ENCODE measurements at places on chromosomes 3 and 15. TPM values are rescaled to one million over a fixed set of nuclear protein-coding genes. Genes with fewer than 3 reads are reported as not detected.

GRCh38 chr3:125194849-125195601 is 17.5 kb downstream of the SLC12A8 start:
- peak; percentile 75 for DNase-seq

DNA sequence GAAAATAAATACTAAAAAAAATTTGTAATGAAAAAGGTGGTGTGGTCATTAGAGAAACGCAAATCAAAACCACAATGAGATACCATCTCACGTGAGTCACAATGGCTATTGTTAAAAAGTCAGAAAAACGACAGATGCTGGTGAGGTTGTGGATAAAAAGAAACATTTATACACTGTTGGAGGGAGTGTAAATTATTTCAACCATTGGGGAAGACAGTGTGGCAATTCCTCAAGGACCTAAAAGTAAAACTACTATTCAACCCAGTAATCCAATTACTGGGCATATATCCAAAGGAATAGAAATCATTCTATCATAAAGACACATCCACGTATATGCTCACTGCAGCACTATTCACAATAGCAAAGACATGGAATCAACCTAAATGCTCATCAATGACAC is 120.3 kb downstream of the MYO9A start:
- DNase-seq = peak; percentile 58

DNA sequence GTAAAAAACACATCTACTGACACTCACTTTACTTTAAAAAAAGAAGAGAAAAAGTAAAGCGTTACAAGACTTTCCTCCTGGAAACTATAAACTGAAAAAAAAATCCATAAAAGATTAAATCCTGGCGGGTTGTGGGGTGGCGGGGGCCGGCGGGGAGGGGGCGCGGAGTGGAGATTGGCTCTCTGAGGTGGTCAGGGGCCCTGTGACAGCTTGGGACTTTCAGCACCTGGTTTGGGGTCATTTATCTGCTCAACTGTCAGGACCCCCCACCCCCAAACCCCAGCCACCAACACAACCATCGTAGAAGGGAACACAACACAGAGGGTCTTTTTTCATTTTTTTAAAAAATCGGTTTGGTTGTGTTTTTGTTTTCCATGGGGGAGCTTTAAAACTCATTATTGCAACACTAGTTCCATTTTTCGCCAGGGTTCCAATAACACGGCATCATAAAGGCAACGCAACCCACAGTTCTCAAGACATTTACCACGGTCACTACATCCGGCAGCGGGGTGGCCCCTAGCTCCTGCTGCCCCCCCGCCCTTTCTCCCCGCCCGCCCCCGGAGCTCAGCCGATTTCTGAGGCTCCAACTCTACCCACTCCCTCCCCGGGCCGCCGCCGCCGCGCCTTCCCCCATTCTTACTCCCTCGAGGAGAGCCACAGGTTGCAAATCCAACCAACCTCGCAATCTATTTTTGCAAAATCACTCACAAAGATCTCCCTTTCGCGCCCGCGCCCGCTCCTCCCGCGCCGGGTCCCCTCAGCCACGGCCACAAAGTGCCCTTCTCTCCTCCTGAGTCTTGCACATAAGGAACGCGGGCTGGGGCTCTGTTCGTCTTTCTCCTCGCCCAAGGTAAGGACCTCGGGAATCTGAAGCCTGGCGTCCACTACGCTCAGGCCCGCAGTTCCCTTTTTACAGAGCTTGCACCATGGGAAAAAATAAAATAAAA is 1.8 kb downstream of the BCL6 start:
- peak; percentile 62 for DNase-seq

DNA sequence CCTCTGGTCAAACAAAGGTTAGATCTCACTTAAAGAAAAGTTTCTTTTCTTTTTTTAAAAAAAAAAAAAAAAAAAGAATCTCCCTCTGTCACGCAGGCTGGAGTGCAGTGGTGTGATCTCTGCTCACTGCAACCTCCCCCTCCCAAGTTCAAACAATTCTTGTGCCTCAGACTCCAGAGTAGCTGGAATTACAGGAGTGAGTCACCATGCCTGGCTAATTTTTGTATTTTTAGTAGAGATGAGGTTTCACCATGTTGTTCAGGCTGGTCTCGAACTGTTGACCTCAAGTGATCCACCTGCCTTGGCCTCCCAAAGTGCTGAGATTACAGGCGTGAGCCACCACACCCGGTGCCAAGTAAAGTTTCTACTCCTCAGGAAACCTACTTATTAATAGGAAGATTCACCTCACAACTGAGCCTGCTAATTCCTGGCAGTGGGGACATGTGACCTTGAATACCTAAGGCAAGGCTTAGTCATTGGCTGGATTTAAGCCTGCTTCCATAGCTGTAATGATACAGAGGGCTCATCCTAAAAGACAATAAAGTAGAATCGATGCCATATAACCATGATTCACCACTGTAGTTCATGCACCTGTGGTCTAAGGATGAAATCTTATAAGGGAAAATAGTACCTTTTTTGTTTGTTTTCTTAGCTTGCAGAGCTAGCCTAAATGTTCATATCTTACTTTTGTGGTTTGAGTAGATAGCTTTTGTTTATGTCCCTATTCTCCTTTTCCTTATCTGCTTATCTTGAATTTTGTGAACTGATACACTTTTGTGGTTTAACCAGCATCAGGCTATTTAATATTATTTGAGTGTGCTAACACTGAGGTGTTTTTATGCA is 24.8 kb upstream of the RBMS3 start:
- peak; percentile 87 for DNase-seq

DNA sequence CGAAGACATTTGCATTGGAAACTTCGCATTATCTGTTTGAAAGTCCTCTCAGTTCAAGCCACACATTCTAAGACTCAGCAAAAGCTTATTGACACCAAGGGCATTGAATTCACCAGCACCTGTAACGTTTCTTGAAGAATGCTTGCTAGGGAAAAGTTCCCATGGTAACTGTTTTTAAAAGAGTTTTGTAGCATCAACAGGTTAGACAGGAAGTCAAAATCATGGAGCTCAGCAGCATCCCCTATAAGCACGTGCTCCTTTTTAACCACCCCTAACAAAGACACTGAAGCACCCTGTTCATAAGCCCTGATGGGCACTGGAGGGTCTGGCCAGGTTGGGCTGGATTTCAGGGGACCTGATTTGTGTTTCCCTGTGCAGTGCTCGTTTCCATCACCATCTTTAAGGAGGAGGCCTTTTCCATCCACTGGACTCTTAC is 229.7 kb upstream of the BHLHE40 start:
- DNase-seq = no peak

STX19 gene
- total RNA-seq = not detected

EFHB gene
- not detected for total RNA-seq

LRIG1 gene
- total RNA-seq = 4.8 TPM

DUOX2 gene
- total RNA-seq = not detected

OIP5 gene
- 61.9 TPM for total RNA-seq
